ENCODE measurements at places on chromosomes 11 and 22.

GRCh38 chr11:8097926-8098325 is 16.9 kb downstream of the TUB start:
- no peak for DNase-seq

DNA sequence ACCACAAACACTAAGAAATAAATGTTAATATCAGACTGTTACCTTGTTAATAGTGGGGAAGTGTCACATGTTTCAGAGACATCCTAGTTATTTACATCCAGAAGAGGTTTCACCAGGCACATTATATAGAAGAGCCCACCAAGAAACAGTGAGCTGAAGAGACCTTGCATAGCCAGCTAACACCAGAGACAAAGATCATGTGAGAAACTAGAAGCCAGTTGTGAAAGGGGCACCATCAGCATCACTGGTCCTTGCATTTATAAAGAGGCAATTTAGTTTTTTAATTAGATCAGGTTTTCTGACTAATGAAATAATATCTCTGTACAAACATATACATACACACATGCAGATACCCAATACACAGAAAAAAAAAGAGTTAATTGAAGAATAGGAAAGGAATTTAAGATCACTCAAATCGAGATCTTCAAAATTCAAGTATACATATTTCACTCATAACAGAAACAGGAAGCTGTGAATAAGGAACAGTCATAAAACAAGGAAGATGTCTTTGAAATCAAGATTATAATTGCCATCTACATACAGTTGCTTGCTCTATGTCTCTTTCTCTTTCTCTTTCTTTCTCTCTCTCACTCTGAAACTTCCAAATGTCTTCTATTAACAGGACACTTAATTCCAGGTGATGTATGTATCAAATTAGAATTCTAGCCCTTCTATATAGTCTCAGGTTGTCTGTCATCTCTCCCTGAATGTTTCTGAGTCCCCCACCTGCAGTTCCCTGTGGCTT is 348.7 kb downstream of the ETS1 start:
- DNase-seq = no peak

DNA sequence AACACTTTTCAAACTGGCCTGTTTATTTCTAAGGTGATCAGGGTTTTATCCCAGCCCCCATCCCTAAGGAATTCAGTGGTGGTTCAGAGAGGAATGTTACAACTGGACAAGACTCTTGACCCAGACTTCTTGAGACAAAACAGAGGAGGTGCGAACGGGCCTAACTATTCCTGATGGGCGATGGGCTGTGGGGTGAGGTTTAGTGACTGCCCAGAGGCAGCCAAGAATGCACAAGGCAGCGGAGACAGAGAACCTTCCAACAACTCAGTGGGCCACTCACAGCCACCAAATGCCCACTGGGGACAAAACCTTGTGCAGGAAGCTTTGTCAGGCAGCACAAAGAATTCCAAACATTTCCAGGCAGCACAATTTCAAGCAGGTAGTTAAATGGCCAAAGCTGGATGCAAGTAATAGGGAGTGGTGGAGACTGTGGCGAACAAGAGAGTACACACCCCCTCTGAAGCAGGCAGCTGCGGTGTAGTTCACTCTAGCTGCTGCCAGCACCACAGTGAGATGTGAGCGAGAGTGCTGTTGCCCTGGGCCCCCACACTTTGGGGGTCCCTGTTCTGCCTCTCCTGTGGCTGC is 29.2 kb downstream of the SCUBE1 start:
- no peak for DNase-seq

DNA sequence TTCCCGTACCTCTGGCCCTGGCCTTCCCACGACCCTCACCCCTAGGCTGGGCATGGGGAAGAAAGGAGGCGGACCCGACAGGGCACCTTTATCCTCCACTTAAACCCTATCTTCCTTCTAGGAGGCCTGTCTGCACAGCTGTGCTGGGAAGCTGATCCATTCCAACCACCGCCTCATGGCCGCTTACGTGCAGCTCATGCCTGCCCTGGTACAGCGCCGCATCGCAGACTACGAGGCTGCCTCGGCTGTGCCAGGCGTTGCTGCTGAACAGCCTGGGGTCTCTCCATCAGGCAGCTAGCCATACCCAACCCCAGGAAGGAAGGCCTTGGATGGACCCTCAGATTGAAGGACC is 599 bp downstream of the TIMM10B start:
- no peak for DNase-seq

DNA sequence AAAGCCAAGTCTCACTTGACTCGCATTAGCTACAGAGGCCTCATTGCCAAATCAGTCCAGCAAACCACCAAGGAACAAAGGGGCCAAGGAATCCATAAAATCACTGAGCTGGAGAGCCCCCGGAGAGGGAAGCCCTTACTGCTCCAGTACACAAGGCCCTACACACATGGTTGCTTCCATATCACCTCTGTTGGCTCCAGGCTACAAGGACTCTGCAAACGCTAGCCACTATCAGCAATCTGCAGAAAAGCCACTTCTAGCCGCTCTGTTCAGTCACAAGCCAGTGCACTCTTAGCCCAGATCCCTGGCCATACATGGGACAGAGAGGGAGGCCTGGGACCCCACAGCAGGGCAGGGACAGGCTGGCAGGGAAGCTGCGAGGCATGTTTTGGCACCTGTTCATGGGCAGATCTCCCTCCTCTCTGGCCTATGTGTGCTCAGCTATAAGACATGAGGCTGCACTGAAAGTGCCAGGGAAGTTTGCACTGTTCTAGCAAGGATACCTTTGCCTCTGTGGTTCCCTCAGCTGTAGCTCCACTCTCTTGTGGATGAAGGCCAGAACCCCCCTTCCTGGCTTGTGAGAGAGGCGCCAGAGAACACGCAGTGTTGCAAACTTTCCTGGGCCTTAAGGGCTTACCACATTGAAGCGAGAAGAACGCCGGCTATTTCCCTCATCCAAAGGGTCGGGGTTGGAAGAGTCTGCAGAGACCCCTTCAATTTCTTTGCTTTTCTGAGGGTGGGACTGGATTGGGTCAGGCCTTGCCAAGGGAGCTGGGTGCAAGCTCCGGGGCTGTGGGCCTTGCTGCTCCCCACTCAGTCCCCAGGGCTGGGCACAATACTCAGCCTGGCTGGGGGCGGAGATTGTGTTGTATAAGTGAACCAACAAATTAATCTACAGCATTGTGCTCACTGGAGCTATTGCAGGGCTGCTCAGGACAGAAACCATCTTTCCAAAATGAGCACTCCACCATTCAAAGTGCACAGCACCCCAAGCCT is 108.7 kb upstream of the PITPNB start:
- DNase-seq = peak; percentile 46

- no peak for DNase-seq
Observed at GRCh38 chr11:120021978-120022377, 115.9 kb downstream of the TRIM29 start.

GRCh38 chr11:74577624-74578396 is 14.6 kb upstream of the POLD3 start:
- no peak for DNase-seq

- DNase-seq = no peak
Observed at GRCh38 chr11:26626346-26626745, 54.3 kb upstream of the MUC15 start.

- no peak for DNase-seq
Observed at GRCh38 chr11:108813086-108813485, 148.2 kb downstream of the DDX10 start.

GRCh38 chr11:112784323-112785073 is 176.7 kb upstream of the NCAM1 start:
- DNase-seq = peak; percentile 53

DNA sequence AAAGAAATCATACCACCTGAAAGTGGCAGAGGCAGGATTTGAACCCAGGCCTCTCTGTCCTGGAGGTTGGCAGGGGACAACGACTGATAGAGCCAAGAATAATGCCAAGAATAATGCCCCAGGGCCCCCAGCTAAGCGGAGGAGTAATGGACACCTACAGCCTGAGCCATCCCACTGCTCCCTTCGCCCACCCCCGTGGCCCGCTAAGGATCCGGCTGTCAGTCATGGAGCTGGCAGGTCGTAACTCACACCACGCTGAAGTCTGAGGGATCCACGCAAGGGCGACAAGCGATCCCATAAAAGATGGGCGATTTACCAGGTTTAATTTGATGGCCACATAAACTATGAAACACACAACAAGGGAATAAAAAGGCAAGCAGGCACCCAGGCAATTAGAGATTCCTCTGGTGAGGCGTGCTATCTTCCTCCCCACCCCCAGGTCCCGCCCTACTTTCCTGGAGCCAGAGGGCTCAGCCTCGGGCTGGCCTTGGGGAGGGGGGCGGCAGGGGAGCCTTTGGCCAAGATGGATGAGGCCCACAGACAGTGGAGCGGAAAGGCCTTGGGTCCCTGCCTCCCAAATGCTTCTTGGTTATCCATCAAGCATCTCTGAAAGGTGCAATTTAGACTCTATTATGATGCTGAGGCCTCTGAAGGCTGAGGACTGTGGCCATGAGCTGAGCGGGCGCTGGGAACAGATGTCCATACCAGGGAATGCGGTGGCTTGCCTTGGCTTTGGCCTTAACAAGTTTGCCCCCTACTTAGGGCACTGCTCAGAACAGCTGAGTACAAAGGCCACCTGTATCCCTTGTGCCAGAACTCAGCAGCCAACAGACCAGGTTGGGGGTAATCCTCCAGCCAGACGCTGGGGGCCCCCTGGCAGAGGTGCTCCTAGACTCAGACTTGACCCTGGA is 55.2 kb downstream of the MACROD1 start:
- DNase-seq = no peak

GRCh38 chr22:39349506-39349966 is 255 bp upstream of the SYNGR1 start:
- no peak for DNase-seq

GRCh38 chr11:93268287-93269040 is 62.1 kb upstream of the DEUP1 start:
- no peak for DNase-seq

- no peak for DNase-seq
Observed at GRCh38 chr11:83691451-83691950, 405.3 kb upstream of the CCDC90B start.
